ENCODE measurements at places on chromosomes 4 and X. TPM values are rescaled to one million over a fixed set of nuclear protein-coding genes. Genes with fewer than 3 reads are reported as not detected.

- no peak for DNase-seq
Observed at GRCh38 chr4:2857349-2857927, 13.8 kb downstream of the ADD1 start.

PLS3 gene
- polyA plus RNA-seq = 277 TPM

- DNase-seq = no peak
Observed at GRCh38 chr4:152601156-152601555, 65.3 kb upstream of the FBXW7 start.

SPON2 gene
- 1,380 TPM for polyA plus RNA-seq
